Vagina (tissue), 2 donors: ENCODE measurements at places on chromosomes 16 and 17.

GRCh38 chr17:43044024-43044423 is 19.0 kb downstream of the RND2 start:
- no peak for DNase-seq

- DNase-seq, result no peak
Observed at GRCh38 chr16:84817206-84817605, 2.6 kb upstream of the CRISPLD2 start.

GRCh38 chr17:74210191-74211140 is 2.9 kb upstream of the TTYH2 start:
- no peak for DNase-seq

GRCh38 chr16:60810250-60810649 is 1226.0 kb downstream of the CDH8 start:
- DNase-seq, result no peak

DNA sequence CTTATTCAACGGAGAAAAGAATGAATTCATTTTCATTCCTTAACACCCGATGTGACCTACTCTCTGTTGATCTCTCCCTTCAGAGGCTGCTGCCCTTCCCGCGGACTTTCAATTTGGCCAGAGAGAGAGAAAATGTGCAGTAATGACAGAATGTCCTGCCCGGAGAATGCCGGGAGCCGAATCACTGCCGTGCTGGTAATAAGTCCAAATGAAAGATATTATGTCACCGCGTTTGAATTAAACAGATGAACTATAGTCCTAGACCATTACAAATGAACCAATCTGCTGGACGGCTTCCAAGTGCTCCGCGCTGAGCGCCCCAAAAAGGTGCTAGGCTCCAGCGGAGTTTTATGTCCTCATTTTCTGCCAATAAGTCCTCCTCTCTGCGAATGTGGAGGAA is 14.7 kb upstream of the C16orf82 start:
- DNase-seq, result no peak

GRCh38 chr17:10640475-10640874 is 16.6 kb downstream of the MYH3 start:
- DNase-seq, result no peak

- DNase-seq, result no peak
Observed at GRCh38 chr16:88785106-88785924, at the start of gene PIEZO1. TSS of gene PIEZO1 (minus strand) at chr16:88785220. CDS start at chr16:88784964, 256 bp downstream.

- no peak for DNase-seq
Observed at GRCh38 chr16:11696266-11697012, 28.2 kb downstream of the SNN start.

DNA sequence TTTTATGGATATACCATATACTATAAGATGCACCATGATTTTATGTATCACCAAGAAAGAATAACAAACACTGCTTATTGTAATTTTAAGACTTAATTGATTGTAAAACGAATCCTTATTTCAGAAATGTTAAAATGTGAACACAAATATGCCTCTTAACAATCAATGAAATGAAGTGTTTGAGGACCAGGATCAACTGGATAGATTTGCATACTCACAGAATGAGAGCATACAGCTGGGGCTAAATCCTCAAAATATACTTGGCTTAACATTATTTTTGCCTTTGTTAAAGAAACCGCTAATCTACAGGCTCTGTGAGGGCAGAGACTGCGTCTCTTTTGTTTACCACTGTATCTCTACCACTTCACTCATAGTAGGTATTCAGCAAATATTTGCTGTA is 93.6 kb downstream of the SPACA3 start:
- no peak for DNase-seq

DNA sequence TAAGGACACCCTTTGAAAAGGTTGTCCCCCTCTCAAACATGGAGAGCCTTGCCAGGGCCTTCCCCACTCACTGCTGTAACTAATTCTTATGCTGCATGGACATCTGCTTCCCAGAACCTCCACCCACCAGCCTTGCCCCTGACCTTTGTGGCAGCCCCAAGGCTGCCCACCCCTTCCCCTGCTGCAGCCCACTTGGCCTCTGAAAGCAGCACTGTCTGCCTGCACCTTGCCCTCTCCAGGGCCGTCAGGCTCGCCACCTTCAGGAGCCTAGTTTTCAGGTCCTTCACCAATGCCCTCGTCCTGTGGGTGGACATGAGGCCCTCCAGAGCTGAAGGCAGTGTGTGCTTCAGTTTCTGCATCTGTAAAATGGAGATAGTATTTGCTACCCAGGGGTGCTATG is 2.7 kb upstream of the CORO1A start:
- no peak for DNase-seq

DNA sequence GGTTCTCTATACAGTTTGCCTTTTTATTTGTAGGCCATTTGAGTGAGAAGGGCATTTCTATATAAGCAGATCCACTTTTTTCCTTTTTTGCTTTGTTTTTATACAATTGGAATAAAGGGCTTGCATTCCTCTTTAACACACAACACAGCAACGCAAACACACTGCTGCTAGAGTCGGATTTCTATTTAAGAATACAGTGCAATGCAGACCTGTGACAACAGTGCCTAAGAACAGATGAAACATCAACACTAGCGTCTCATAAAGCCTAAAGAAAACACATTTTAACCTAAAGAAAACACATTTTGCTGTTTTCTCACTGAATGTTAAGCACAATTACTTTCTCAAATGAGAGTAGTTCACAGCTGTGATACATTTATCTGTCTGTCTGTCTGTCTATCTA is 1141.1 kb downstream of the CDH11 start:
- DNase-seq, result no peak

DNA sequence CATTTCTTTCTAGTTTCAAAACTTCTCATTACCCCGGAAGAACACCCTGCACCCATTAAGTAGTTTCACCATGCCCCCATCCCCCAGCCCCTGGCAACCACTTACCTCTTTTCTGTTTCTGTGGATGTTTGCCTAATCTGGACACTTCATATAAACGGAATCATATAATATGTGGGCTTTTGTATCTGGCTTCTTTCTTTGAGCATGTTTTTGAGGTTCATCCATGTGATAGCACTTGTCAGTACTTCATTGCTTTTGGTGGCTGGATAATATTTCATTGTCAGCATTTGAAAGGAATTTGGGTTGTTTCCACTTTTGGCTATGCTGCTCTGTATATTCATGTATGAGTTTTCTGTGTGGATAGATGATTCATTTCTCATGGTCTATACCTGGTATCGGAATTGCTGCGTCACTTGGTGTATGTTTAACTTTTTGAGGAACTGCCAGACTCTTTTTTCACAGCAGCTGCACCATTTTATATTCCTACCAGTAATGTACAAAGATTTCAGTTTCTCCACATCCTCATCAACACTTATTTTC is 30.0 kb upstream of the SLC5A10 start:
- DNase-seq, result no peak

DNA sequence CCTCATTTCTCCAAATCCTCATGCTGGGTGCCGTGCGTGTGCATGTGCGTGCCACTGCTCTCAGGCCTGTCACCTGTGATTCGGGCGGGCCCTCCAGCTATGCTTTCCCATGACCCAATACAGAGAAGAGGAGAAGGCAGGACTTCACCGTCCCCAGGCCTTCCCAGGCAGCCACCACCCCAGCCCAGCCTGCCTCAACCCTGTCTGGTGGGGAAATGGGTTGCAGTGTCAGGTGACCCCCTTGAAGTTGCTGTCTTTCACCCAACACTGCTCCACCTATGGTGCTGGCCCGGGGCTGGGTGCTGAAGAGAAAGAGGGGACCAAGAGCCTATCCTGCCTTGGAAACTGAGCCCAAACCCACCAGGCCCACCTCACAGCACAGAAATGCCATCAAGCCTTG is 94.7 kb downstream of the GOSR1 start:
- DNase-seq, result no peak

DNA sequence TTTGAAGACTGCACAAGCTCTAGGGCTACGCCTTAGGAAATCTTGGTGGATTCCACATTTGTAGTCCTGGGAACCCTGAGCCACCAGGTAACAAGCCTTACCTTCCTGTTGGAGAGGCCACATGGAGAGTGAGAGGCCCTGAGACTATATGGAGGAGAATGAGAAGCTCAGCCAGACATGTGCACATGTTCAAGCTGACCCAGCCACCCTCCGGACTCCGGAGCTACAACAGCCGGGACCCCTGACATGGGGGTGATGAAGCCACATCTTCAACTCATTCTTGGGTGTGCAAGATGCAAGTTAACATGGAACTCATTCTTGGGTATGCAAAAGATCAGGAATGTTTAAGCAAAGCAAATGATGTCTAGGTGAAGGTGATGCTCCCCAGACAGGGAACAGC is 62.7 kb downstream of the GNA13 start:
- DNase-seq, result no peak

GRCh38 chr16:7716660-7717550 is 384.3 kb downstream of the RBFOX1 start:
- DNase-seq, result no peak

GRCh38 chr16:71464231-71464630 is 2.2 kb upstream of the ZNF23 start:
- DNase-seq, result no peak

DNA sequence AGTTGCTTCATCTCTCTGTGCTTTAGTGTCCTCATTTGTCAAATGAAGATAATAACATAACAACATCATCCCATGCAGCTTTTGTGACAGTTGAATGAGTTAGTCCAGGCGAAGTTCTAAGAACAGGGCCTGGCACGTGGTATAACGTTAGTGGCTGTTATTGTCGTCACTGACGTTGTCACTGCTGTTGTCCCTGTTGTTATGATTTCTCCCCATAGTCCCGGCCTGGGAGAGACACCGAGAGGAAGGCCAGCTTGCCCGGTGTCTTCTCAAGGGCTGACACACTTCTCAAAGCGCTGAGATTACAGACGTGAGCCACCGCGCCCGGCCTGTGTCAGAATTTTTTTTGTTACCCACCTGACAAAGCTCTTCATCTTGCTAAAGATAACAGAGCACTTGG is 29.9 kb downstream of the ABR start:
- DNase-seq, result no peak

- DNase-seq, result no peak
Observed at GRCh38 chr16:4160658-4161430, 44.6 kb upstream of the ADCY9 start.

- no peak for DNase-seq
Observed at GRCh38 chr16:46982335-46982734, 8.9 kb upstream of the DNAJA2 start.

- DNase-seq, result no peak
Observed at GRCh38 chr17:50095626-50096037, 481 bp downstream of the PDK2 start.

GRCh38 chr17:73801455-73802100 is 157.3 kb upstream of the SDK2 start:
- DNase-seq, result no peak

DNA sequence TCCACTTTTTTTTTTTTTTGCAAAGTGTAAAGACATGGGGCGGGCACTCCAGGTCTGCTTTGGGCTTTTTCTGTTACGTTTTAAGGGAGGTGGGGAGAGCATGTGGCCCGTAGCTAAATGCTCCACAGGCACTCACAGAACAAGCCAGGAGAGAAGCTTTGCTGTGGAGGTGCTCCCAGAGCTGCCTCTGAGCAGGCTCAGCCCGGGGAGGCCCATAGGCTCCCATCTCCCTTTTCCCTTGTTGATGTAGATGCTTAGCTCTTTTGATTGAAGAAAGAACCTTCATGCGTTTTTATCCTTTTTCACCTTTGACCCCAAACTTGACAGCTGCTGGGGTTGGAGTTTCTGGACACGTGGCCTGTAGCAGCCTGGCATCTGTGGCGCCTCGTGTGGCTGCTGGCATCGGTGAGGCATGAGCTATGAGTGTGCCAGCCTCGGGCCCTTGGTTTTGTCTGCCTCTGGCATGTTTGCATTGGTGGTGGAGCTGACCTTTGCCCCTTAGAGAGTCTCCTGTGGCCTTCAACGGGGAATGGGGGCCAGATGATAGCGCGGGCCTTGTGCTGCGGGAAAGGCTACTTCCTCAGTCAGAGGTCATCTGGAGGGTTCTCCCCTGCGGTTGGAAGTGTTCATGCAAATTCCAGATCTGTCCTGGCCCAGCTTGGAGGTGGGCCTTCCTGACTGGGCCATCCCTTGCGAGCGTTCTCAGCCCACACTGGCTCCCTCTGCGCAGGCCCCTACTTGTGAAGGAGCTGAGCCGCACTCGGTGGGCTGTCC is 20.0 kb upstream of the IL17C start:
- no peak for DNase-seq

DNA sequence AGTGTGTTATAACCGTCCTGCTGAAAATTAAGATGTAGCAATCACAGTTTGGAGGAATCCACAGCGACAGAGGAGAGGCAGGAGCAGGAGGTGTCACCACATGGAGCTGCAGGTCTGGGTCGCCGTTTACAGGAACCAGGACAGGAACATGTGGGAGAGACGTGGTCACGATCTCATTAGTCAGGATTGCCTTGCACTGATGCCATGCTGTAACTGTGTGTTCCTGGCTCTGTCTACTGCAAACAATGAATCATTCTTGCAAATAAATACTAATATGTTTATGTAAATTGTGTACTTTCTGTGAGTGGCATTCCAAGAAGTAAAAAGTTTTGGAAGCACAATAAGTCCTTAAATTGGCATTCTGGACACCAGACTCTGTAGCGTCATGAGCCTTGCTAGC is 271.8 kb downstream of the CPPED1 start:
- DNase-seq, result no peak

DNA sequence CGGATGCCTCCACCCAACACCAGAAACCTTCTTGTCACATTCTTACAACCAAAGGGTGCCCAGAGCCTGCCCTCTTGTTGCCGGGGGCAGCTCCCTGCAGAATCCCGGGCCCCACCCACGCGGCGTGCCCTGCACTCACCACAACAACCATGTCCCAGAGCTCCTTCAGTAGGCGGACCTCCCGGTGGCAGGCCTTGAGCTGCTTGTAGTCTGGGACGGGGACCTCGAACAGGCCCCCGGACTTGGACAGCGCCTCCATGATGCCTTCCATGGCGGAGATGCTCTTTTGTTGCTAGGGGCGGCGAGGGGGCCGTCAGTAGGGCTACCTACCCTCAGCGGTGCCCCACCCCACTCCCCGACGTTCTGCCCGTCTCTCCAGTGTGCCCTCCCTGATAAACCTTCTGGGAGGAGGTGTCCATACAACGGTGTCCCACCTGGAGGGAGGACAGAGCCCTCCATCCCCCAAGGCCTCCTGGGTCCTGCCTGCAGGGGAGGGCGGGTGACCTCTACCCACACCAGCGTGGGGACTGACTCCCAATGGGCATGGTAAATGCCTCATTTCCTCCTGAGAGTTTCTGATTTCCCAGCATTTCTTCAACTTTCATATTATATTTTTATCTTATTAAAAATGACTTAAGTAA is 52.2 kb downstream of the DNAH17 start:
- DNase-seq, result no peak

DNA sequence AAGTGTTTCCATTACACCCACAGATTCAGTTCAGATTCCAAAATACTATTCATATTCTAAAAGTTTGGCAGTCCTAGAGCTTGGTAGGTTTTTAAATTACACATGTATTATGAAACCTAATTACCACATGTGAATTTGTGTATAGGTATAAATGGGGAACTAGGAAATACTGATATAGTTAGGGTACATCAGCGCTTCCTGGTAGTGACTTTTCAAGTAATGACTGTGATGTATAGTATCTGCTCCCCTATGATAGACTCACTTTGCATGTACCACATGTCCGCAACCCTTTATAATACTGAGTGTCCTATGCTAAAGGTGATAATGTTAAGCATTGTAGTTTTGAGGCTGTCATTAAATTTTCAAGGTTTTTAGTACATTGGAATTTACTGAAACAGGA is 22.9 kb downstream of the CDK12 start:
- DNase-seq, result no peak
